Stimulated activated CD4-positive, alpha-beta T cell treated with anti-CD3 and anti-CD28 coated beads, Interleukin-15, amount 100 ng/mL, for 1 hour (primary cell): ENCODE measurements at places on chromosomes 2 and 18.

GRCh38 chr2:120999377-121000097, 263.9 kb downstream of the GLI2 start:
- DNase-seq: no peak

DNA sequence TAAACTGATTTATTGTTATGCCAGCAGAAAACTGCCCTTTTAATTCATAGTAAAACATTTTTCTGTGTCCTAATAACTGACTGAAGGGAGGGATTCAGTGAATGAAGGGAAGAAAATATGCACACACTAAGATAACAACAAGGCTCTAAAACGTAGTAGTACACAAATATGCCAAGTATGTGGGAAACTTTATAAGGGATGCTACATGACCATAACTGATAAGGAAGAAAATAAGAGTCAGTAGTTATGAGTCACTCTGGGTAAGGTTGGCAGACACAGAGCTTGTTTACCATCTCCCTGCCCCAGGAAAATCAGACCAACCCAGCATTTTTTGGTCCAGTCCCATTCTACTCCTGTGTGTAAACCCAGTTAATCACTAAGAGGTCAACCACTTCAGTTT, 124.2 kb downstream of the RPRM start:
- DNase-seq: no peak

- DNase-seq: no peak
These were observed 332.5 kb downstream of the PID1 start for GRCh38 chr2:228938629-228939028.

- DNase-seq: no peak
These were observed 49.1 kb downstream of the COBLL1 start for GRCh38 chr2:164792316-164793170.

DNA sequence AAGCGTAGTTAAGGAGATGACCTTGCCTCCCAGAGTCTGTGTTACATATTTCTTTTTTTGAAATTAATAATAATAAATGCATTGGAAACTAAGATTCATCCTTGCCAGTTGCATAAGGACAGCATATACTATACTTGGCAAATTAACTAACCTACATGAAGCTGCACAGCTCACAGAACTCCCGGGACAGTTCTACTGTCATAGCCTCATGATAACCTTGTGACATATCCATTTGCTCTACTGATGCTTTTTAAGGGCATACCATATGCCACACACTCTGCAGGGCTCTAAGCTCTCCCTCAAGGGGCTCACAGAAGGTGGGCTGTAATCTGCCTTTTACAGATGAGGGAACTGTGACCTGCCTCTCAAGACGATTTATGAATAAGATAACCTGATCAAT, 3.8 kb downstream of the ITGB1BP1 start:
- no peak for DNase-seq

GRCh38 chr2:2879071-2879470, 498.5 kb downstream of the EIPR1 start:
- DNase-seq: no peak

GRCh38 chr2:114450639-114451038, 8.2 kb downstream of the DPP10 start:
- DNase-seq: no peak

GRCh38 chr2:24435391-24436316, 55.4 kb upstream of the NCOA1 start:
- no peak for DNase-seq

- DNase-seq: no peak
These were observed 565.1 kb upstream of the GCFC2 start for GRCh38 chr2:76275788-76276187.

DNA sequence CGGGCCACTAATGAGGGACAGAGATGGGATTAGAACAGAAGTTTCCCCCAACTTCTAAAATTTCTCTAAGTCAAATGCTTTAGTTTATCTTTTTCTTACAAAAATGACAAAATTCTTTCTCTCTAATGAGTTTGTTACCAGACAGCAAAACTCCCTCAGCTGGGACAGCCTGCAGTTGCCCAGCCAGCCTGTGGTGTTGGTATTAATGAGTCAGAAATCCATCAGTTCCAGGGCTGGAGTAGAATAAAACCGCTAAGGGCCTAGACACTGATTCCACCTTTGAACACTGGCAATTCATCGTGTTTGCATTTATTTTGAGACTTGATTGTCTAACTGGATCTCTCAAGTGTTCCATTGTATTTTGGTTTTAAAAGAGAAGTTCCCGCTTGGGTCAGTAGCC, 38.3 kb upstream of the SMAD2 start:
- DNase-seq: no peak

GRCh38 chr18:26488417-26489009, 59.8 kb downstream of the KCTD1 start:
- no peak for DNase-seq

DNA sequence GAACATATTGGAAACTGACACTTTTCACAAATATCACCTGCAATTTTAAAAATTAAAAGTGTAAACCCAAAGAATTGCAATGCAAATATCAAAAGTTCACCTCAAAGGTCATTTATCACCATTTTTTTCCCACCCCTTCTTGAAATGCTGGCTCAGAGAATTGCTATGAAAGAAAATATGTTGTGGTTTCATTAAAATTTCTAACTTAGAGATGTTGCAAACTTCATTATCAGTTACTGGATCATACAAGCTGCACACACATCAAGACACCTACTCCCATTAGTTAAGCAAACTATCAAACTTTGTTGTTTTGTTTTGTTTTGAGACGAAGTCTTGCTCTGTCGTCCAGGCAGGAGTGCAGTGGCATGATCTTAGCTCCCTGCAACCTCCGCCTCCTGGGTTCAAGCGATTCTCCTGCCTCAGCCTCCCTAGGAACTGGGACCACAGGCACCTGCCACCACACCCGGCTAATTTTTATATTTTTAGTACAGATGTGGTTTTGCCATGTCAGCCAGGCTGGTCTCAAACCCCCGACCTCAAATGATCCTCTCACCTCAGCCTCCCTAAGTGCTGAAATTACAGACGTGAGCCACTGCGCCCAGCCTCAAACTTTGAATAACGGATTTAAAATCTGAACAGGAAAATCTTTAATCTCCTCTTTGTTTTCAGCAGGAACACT, 37.0 kb downstream of the STK39 start:
- no peak for DNase-seq

- DNase-seq: peak; percentile 22
These were observed 10.2 kb upstream of the MMADHC start for GRCh38 chr2:149597668-149598326.

GRCh38 chr2:38572167-38572566, 30.6 kb downstream of the HNRNPLL start:
- DNase-seq: no peak

GRCh38 chr2:84674586-84674985, 158.3 kb downstream of the DNAH6 start:
- no peak for DNase-seq

DNA sequence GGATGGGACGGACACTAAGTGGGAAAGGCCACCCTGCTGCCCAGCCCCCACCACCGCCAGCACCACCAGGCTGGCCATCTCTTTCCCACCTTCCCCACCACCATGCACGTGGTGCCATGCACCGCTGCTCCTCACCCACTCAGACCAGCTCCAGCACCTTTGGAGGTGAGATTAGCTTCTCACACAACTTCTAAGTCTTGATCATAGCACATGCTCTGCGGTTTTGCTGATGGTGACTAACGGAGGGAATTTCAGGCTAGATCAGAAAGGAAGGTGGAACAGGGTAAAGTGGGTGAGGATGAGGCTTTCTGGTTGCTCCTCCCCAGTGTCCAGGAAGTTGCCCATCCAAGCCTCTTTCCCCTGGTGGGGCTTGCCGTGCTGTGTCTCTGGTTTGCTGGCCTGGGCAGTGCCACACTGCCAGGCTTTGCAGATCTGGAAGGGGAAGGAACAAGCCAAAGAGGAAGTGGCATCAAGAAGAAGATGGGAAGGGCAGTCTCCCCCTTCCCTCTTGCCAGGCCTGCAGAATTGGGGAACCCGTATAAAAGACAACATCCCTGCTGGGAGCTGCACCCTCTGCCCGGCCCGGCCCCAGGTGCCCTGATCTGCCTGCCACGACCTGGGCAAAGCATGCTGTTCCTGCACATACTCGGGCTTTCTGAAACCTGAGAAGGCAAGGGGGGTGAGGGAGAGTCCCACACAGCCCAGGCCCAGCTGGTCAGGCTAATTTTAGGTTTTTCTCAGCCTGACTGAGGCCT, 44.3 kb upstream of the CAB39 start:
- DNase-seq: no peak

DNA sequence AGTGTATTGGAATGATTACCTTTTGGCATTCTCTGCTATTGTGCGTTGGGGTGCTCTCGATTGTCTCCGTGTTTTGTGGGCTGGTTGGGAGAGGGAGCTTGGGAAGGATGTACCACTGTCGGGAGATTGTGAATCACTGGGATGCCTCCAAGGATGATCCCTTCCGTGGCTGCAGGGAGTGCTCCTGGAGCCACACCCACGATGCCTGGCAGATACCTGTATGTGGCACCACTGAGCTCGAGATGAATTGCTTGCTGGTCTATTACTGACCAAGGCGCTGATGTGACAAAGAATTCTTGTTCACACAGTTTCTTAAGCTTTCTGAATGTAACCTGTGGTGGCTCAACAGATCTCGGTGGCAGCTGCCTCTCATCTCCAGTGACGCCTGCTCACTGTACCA, 159.7 kb upstream of the LHCGR start:
- no peak for DNase-seq

- DNase-seq: no peak
These were observed 173.3 kb upstream of the PIEZO2 start for GRCh38 chr18:11322716-11323115.

- DNase-seq: no peak
These were observed 42.1 kb upstream of the LAPTM4A start for GRCh38 chr2:20093263-20094141.

- DNase-seq: no peak
These were observed 265.5 kb downstream of the ATAD2B start for GRCh38 chr2:23661276-23662050.

DNA sequence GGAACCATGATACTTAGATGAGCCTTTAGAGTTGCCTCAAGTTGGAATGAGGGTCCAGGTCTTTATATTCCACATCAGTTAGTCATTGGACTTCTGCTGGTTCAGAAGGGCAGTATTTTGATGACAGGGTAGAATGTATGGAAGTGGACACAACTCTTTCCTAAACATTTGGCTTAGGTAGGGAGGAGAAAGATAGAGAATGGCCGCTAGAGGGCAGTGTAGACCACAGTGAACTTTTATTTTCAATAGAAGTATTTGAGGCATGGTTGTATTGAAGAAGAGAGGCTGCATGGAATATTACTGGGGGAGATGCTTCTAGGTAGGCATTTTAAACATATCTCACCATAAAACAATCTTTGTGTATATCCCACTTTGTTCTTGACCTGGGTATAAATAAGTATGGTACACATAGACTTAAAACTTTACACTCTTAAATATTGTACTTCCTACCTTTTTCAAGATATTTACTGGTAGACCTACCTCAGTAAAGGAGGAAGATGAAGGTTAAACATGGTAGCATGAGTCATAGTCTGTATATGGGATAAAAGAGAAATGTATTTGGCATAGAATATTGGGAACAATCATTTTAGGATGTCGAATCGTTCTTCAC, 497.6 kb upstream of the FAM98A start:
- DNase-seq: no peak

- DNase-seq: no peak
These were observed 38.3 kb downstream of the MRPL44 start for GRCh38 chr2:223995569-223995968.

DNA sequence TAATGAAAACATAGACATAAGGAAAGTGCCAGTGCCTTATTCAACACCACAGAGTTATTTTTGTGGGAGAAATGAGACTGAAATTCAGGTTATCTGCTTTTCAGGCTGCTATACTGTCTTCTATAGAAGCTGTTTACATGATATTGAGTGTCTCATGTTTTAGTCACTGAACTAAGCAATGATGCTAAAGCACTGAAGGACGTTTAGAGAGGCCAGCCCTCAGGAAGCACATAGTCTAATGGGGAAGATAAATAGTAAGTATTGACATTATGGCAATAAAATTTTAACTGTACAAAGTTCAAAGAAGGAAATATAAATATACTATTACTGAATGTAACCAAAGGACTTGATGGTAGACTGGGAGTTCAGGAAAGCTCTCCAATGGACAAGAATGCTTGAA, 186.4 kb upstream of the ZC3H15 start:
- DNase-seq: no peak

DNA sequence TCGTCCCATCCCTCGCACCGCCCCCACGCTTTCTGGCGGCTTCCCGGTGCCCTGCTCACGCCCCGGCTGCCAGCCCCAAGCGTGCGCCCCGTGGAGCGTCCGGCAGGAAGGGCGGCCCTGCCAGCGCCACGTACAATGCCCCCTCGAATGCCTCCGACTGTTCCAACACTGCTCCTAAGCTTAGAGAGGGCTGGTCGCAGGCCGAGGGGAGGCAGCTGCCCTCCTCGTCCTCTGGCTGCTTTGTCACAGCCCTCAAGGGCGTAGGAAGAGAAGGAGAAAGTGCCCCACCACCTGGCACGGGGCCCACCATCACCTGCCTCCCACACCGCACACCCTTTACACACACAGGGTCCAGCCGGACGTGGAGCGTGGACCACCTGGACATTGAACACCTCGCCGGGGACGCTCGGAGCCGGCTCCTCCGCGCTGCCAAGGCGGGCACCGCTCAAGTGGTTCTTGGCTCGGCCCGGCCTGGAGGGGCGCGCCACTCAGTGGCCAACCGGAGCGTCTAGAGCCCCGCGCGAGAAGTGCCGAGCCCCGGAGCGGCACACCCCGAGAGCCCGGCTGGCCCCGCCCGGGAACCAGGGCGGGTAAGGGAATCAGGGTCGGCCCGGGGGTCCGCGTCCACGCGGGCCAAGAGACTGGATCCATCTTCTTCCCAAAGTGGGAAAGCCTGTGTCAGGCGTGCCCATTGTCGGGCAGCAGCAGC, 830 bp downstream of the DNER start:
- DNase-seq: no peak

DNA sequence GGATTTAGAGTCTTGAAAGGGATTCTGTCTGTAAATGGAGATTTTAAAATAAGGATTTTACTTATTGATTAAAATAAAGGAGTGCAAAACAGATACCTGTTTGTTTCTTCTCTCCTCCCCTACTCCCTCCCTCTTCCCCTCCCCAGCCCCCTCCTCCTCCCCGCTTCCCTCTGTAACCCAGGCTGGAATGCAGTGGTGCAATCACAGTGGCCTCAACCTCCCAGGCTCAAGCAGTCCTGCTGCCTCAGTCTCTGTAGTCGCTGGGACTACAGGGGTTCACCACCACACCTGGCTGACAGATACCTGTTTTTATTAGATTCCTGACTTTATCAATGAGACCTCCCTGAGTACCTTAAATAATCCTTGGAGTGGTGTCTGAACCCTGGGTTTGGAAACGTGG, 57.1 kb downstream of the OXER1 start:
- DNase-seq: no peak

DNA sequence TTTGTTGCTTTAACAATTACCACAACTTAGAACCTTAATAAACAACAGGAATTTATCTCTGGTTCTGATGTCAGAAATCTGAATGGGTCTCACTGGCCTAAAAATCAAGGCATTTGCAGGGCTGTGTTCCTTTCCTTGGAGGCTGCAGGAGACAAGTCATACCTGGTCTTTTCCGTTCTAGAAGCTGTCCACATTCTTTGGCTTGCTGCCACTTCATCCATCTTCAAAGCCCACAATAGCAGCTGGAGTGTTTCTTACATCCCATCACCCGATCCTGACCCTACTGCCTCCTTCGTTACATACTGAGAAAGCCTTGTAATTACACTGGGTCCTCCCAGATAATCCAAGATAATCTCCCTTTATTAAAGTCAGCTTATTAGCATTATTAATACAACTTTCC, 18.1 kb downstream of the NETO1 start:
- no peak for DNase-seq

- DNase-seq: no peak
These were observed 184.8 kb downstream of the NR4A2 start for GRCh38 chr2:156147594-156148330.
